ENCODE measurements at places on chromosomes 12 and 14.
A peak's percentile ranks its signal among the peaks of the same experiment; 100 is the strongest.

DNA sequence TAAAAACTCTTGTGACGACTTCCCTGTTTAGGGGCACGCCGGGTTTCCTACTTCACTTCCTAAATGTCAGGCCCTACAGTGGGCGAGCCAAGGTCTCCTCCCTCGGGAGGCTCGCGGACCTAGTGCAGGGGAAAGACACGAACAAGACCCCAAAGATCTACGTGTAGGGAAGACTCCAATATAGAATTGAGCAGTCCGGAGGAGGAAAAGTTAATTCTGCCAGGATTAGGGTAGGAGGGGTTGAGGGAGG lies 564 bp downstream of the ATXN3 start:
- no peak for DNase-seq

DNA sequence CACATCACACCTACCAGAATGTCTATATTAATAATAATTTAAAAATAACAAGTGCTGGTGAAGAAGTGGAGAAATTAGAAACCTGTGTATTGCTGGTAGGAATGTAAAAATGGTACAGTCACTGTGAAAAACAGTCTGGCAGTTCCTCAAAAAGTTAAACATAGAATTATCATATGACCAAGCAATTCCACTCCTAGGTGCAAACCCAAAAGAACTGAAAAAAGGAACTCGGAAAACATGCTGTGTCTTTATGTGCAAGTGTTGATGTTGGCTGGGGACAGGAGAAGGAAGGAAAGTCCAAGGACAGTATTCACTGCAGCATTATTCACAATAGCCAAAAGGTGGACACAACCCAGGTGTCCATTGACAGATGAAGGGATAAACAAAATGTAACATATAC lies 146.5 kb downstream of the TTC7B start:
- no peak for DNase-seq

GRCh38 chr12:109594556-109595317 lies 21.1 kb downstream of the MVK start:
- DNase-seq = no peak

DNA sequence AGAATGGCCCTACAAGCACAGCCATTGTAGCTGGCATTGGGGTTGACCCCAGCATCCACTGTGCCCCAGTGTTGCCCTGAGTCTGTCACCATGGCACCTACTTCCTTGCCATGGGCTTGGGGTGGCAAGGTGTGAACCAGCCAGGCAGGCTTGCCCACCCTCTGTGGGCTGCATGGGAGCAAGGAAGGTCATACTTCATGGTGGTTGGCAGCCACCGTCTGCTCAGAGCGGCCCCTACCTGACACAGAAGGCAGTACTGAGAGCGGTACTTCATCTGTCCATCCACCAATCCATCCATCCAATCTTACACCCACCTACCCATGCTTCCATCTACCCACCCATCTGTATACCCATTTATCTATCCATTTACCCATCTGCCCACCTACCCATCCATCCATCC lies 160.1 kb downstream of the KIF26A start:
- no peak for DNase-seq

DNA sequence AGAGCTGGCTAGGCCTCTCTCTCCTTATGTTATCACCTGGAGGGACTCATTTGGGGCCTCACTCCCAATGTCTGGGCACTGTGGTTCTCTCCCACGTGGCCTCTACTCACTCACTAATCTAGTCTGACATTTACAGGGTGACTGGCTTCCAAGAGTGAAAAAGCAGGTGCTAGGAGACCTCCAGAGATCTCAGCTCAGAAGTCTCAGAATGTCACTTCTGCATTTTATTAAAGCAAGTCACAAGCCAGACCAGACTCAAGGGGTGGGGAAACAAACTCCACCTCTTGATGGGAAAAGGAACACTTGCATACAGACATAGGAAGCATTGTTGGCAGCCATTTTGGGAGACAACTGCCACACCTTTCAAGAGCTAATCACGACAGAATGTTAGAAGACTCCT lies 175.9 kb downstream of the MON2 start:
- no peak for DNase-seq

DNA sequence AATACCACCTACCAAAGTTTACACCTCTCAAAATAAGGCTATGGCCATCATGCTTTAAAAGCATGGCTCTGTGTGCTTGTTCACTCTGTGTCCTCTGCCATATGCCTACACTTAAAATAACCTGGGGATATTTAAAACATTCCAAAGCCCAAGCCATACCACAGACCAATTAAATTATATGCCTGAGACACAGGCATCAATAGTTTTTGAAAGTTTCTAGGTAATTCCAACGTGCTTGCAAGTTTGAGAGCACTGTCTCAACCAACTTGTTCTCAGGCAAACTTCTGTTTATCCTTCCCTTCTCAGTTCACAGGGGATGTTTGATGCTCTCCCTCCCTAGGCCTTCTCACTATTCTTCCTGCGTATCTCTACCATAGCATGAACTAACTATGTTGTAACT lies 3.4 kb upstream of the FRMD6 start:
- no peak for DNase-seq

- DNase-seq = no peak
These were observed 15.2 kb downstream of the NACA start for GRCh38 chr12:56709759-56710376.

DNA sequence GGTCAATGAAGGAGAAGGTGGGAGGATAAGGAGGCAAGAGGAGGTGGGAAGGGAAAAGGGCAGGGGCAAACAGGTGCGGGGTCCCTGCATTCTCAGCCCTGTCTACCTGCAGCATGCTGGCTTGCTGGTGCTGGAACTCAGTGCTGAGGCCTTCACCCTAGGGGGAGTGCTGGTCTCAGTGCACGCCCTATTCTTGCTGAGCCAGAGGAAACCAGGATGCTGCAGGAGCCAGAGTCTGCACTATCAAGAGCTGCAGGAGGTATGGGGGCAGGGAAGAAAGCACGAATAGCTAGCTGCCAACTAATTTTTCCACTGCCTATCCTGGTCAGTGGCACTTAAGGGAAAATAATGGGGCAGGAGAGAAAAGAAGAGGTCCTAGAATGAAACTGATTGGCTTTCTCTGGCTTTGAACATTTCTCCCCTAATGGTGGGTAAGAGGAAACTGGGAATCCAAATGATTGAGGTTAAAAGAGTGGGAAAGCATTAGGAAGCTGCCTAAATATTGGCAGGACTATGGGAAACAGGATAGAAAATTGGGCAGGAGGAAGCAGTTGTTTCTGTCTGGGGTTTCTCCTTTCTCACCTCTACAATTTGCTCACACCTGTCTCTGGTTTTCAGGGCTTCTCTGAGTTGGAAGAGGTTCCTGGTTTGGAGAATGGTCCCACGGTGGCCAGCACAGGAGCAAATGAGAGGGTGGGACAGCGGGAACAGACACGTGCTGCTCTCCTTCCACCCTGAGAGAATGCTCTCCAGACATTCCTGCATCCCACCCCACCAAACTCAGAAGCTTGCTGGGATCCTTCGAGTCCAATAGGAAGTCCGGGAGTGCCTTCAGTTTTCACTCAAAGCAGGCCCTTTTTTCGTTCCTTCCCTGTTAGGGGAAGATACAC lies 1.9 kb downstream of the TMEM253 start:
- DNase-seq = no peak

DNA sequence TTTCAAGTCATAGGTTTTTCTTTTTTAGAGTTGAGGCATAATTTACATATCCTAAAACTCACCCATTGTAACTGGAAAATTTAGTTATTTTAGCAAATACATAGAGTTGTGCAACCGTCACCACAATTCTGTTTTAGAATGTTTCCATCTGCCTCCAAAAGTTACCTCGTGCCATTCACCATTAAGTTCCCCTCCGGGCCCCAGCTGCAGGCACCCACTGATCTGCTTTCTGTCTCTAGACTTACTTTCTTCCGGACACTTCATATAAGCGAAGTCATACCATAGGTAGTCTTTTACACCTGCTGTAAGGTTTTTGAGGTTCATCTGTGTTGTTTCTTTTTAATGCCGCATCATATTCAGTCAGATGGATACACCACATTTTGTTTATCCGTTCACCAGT lies 28.7 kb downstream of the PPP2R5C start:
- DNase-seq = no peak

DNA sequence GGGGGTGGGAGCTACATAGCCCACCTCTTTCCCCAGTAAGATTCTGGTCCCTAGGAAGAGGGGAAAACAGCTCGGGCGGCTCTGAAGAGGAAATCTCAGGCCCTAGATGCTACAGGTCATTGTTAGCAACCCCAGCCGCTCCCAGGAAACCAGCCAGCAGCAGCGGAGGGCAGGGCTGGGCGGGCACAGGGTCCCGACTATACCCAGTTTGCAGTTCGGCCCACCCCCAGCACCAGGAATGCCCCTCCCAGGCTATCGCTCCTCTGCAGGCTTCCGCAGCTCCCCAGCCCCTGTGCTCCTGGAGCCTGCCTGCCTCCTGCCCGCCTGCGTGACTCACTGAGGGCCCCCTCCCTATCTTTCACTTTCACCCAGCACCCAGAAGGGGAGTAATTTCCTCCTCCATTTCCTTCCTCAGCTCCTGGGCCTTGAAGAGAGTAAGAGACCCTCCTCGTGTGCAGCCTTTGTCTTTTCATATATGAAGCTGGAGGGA lies 27.2 kb upstream of the PNMA1 start:
- DNase-seq = peak; percentile 66

DNA sequence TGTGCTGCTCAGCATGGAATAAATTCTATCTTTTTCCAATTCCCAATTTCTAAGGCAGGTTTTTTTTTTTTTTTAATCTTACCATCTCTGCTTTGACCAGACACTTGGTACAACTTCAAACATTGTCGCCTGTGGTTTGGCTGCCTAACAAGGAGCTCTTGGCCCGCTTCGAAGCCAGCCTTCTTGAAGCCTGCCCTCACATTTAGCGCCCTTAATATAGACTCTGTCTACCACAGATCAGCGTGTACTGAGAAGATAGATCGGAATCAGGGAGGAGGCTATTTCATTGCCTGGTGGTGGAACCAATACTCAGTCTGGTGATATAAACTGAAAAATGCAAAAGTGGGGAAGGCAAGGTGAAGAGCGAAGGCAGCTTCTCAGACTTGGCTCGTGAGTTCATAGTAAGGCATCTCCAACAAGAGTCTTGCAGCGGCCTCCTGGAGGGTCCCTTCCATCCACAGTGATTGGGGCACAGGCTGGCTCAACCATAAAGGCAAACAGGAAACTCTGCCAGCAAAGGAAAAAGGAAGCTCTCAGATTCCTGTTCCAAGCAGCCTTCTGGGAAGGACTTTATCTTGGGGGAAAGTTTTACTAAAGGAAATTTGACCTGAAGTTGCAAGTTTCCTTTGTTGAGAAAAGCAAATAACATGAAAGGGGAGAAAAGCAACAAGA lies 103.2 kb upstream of the BCL2L14 start:
- DNase-seq = no peak

- no peak for DNase-seq
These were observed 30.0 kb upstream of the ANP32D start for GRCh38 chr12:48442179-48442847.

All from central memory CD4-positive, alpha-beta T cell (primary cell).